Left colon (tissue), 2 donors: ENCODE measurements at places on chromosomes 11 and 22. TPM values are rescaled to one million over a fixed set of nuclear protein-coding genes. Genes with fewer than 3 reads are reported as not detected.

DNA sequence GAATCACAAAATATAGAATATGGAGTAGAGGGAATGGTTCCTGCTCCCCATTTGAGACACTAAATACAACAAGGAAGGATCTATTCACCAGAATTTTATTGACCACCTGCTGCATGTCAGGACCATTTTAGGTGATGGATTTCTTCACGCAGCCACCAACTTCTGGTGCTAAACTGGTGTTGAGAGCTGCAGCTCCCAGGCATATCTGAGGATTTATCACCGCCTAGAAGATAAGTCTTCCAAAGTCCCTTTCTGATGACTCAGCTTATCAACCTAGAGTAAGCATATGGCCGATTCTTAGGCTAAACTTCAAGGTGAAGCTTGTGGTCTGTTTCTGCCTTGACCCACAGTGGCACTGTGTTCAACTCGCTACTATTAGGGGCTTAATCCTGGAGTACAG, 6.7 kb downstream of the DDI1 start:
- DNase-seq, result no peak

DNA sequence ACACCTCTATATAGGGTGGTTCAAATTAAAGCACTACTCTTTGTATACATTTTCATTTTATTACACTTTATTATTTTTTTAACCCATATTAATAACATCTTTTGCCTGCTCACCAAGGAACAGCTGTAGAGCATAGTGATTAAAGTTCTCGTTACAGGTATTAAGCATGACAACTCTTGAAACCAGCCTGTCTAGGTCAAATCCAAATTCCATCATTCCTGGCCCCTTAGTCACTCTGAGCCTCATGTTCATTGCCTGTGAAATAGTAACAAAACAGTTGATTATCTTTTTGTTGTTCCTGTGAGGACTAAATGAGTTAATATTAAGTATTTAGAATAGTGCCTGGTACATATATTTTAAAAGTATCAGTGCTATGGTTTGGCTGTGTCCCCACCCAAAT, 334.5 kb downstream of the RAB38 start:
- DNase-seq, result no peak

The ZDHHC24 gene
- 9.9 TPM for total RNA-seq

DNA sequence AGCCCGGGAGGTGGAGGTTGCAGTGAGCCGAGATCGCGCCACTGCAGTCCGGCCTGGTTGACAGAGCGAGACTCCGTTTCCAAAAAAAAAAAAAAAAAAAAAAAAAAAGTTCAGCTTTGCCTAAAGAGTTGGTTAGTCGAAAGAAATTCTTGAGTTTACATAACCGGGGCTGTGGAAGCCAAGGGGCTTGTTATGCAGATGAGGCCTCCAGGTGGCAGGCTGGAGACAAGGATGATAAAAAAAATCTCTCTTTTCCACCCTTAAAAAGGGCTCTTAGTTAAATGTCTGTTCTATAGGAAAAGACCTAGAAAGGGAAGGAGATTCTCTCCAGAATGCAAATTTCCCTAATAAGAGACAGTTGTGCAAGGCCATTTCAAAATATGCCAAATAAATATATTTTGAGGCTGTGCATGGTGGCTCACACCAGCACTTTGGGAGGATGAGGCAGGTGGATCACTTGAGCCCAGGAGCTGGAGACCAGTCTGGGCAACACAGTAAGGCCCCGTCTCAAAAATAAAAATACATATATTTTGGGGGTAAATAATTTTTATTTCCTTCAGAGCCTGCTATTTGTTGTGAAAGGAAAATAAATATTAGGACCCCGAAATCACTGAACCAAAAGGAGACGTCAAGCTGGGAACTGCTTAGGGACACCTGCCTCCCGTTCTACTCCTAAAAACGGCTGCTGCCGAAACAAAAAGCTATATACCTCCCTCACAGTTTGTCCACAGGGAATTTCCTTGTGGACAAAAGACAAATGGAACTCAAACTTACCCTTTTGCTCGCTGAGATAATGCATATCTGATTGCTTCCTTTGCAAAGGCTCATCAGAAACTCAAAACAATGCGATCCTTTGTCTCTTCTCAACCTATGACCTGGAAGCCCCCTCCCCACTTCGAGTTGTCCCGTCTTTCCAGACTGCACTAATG, 2.4 kb upstream of the IFITM2 start:
- no peak for DNase-seq

DNA sequence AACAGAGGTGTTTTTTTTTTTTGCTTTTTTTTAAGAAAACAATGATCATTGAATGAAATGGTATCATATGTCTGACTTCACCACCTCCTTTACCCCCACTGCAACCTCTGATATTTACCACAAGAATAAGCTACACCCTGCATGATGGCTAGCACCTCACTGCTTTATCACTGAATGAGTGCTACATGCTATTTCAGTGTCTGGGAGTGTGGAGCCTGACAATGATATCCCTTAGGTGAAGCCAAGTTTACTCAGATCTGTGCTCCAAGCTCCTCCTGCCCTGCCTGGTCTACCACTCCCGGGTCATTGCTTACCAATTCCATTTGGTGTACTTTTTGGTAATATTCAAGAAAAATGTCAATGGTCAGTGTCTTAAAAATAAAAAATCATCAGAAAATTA, 21.1 kb downstream of the MMP20 start:
- DNase-seq, result no peak

- peak; percentile 9 for DNase-seq
These were observed 745 bp downstream of the NCAM1 start for GRCh38 chr11:112961751-112962578.

- peak; percentile 84 for DNase-seq
These were observed at the start of gene UFD1 for GRCh38 chr22:19478901-19479354. TSS of gene UFD1 (minus strand) at chr22:19479193. CDS start at chr22:19479085, 108 bp downstream.

DNA sequence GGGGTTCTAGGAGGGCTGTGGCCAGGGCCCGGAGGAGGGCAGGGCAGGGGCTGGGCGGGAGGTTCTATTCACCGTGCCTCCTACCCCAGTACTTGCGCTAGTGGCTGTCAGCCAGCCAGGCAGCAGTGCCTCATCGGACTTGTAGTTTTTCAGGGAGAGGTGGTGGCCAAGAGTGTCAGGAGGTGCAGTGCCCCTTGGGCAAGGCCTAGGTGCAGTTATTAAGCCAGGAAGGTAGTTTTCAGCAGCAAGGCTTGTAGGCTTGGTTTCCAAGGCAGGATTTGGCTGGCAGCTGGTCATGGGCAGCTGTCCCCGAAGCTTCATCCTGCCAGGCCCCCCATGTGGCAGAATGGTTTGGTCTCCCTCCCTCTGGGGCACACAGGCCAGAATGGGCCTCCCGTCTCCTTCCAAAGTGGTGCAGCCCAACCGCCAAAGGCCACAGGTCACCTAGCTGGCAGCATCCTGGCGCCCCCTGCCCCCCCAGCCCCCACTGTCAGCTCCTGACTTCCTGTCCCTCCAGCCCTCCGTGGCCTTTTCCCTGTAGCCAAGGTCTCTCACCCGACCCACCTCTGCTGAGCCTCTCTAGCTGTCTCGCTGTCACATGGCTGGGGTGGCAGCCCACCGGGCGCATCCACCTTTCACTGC, 8.5 kb downstream of the CCDC88B start:
- no peak for DNase-seq

DNA sequence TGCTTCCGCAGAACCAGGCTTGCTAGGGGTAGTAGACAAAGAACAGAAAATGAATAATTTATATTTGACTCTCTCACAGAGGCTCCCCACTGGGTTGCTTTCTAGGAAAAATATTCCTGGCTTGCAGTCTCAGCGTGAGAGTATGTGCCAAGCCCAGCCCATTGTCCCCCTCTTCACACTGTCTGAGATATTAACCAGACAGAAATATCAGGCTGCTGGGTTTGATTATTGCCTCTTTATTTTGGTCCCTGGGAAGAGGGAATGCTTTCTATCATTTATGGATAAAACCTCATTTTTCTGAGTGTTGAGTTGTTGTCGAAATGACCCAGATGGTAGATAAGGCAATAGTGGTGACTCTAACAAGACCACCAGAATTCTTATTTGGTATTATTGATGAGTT, 367.9 kb downstream of the METTL15 start:
- no peak for DNase-seq

The GRIA4 gene
- total RNA-seq, result 0.89 TPM

- DNase-seq, result no peak
These were observed 277.4 kb downstream of the FAM76B start for GRCh38 chr11:95512177-95512576.

- no peak for DNase-seq
These were observed 6.0 kb downstream of the ACO2 start for GRCh38 chr22:41474872-41475451.

The OR51I1 gene
- total RNA-seq, result not detected

The BTBD18 gene
- not detected for total RNA-seq

DNA sequence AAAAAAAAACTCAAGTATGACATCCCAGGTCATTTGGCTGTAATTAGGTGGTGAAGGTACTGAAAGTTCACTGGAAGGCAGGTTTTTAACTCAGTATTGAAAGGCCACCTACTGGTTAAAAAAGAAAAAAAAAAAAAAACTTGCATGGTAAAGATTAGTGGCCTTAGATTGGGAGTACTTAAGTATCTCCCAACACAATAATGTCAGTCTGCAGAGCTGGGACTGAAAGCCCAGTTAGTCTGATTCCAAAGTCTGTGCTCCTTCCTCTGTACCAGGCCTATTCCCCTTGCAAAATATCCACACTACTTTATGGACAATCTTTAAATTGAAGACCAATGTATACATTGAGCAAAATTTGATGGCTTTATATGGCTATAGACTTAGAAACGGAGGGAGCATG, 85.5 kb downstream of the NOX4 start:
- DNase-seq, result no peak

The CDC42EP2 gene
- total RNA-seq, result 10.3 TPM

DNA sequence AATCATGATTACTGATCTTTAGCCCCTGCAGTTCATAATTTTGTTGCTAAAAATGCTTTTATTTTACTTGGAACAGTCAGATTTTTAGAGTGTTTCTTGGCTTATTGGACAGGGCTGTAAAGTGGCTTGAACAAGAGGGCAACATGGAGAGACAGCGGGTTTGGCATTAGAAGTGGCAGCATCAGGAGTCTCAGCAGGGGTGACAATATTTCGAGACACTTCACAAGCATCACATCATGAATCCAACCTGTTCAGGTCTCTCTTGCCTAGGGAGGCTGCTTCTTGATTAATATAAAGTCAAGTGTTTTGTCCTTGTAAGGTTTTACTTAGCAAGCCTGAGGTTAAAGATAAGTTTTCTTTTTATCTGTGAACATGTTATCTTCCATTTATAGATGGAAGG, 2249.5 kb downstream of the LRRC4C start:
- DNase-seq, result no peak

DNA sequence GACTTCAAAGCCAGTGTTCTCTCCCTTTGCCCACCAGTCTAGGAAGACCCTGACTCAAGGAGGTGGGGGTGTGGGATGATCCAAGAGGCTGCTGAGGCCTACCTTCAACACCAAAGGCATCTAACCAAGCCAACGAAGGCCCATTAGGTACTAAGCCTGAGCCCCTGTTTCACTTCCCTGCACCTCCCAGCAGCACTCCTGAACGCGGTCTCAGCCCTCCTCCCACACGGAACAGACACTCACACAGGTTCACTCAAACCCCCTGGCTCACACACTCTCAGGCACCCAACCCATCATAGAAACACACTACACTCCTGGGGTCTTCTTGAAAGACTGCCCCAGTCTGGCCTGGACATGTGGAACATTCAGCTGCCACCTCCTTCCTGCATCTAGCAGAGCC, 40.7 kb downstream of the SLC22A12 start:
- no peak for DNase-seq

DNA sequence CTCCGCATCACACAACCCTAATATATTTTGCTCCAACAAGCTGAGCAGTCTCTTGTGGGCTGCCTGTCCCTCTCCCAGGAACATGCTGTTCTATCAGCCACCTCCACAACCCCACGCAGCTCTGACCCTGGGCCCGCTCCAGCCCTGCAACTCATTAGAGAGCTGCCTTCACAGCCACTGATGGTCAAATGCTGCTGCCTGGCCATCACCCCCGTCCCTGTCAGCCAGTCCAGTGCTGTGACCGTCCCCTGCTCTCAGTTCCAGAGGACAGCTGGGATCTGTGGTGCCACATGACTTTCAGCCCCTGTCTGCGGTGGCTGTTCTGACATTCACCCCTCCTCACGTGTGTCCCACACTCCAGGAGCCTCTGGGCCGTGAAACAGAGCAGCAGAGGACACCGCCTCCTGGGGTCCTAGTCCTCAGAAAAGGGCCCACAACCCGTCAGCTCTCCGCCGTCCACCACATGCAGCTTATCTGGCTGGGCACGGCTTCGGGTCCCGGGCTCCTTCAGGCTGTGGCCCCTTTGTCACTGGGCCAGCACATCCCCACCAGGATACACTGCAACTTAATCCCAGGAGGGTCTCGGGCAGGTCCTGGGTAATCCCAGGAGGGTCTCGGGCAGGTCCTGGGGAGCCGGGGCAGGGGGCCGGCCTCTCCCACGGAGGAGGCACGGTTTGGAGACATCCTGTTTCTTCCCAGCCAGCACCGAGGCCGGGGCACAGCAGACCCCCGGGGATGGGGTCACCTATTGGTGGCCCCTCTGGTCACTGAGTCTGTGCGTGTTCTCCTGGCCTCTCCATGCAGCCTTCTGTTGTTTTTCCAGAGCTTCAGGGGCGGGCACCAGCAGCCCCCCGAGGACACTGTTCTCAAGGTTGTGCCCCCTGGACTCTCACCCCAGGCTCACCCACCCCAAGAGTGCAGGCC, 15.1 kb downstream of the CRELD2 start:
- DNase-seq, result peak; percentile 24

DNA sequence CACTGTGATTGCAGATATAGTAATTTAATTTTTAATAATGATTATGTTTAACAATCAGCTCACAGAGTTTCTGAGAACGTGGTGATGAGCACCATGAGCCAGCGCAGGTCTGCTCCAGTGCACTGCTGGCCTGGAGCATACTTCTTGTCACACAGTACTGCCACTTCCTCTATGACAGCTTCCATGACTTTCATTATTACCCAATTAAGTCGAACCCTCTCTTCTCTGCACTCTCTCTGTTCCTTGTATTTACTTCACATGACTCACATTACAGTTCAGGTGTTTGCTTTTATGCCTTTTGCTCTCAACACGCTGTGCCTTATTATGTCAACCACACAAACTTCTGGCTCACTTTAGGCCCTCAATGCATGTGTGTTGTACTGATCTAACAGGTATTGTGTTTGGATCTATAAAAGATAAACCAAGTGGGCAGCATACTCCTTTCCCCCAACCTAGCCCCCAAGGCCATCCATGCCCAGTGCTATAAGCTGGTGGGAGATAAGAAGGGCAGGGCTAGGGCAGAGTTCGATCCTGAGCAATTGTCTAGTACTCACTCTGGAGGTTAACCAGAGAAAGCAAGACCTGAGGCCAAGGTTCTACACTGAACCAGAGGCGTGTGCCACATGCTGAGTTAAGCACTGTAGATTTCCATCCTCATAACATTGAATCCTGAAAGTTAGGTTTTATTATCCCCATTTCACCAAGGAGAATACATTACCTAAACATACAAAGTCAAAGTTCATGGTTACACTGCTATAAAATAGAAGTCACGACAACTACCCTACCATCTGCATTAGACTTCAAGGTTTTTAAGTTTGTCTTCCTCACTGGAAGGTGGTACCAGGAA, 356.5 kb downstream of the INSC start:
- DNase-seq, result peak; percentile 51
